ENCODE measurements at places on chromosomes 2 and 18.

DNA sequence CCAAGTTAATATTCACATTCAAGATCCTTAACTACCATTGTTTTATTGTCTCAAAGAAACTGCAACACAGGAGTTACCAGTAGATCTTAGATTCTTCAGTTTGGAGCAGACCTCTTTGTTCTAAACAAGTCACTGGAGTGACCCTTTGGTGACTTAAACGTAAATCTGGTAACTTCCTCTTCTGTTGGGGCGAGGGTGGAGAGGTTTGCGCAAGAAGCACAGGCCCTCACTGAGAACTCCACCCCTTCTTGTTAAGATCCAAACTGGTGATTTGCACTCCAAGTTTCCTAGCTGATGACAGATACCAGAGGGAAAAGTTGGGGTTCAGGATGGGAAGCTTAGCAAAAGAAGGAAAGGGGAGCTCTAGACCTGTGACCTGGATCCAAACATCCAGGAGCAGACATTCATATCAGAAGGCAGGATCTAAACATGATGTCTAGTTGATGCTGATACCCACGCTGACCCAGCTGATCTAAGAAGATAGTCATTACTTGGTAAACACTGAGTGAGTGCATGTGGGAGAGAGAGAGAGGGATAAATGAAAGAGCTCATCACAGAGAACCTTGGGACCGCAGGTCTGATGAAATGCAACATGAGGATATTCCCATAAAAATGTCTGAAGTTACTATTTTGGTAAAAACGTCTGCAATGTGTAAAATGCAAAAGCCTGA, 256.0 kb downstream of the CDH20 start:
- DNase-seq = no peak

DNA sequence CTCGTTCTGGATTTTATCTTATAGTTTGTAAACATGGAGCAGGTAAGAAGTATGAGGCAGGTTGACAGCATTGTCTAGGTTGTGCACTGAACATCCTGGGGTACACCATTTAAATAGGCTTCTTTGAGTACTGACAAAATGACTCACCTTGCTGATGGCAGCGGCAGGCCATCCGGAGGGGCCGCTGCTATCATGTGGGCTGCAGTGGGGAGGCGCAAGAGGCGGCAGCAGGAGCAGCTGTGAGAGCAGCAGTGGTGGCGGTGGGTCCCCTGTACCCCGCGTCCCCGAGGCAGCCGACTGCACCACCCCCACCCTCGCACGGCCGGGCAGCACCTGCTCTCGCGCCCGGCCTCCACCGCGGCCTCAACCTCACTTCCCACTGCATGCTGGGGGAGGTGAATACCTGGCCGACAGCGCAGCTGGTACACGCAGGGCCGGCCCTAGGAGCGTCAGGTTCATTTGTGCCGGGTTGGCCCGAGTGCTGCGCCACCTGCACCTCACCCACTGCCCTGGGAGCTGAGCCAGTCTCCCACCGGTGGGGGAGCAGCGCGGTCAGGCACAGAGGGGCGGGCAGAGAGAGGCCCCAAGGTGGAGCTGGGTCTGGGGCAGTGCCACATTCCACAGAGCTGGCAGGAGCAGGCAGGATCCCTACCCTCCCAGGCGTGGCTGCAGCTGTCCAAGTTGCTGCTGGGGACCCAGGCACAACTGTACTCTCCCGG, 154.5 kb upstream of the RBMS1 start:
- no peak for DNase-seq

GRCh38 chr2:165720511-165720910, 73.5 kb downstream of the GALNT3 start:
- DNase-seq = no peak

DNA sequence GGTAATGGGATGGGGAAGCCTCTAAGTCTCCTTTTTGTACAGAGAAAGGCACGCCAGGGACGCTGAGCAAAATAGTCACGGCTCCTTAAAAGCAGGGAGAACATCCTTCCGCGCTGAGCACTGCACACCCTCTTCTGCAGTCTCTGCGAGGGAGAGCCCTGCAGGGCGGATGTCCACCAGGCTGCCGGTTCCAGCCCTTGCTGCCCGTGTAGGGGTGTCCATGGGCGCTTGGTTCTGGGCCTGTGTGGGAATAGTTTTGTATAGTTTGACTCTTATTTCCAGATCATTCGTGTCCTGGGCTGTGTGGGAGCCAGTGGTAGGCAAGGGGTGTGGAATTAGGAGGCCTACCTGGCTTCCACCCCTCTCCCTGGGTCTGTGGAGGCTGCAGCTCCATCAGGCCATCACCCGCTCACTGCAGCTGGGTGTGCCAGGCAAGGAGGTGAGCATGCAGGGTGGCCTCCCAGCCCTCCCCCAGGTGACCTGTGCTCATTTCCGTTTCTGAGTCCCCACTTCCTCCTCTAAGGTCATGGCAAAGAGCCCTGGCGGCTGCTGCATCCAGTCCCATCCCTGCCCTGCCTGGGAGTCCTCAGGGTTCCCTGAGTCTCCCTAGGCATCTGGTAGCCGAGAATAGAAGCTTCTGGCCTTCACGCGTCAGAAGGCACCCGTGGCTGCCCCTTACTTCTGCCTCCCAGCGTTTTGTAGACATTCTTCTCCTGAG, 202.6 kb downstream of the LDLRAD4 start:
- no peak for DNase-seq

GRCh38 chr2:112869258-112869842, 32.8 kb upstream of the IL1B start:
- no peak for DNase-seq

DNA sequence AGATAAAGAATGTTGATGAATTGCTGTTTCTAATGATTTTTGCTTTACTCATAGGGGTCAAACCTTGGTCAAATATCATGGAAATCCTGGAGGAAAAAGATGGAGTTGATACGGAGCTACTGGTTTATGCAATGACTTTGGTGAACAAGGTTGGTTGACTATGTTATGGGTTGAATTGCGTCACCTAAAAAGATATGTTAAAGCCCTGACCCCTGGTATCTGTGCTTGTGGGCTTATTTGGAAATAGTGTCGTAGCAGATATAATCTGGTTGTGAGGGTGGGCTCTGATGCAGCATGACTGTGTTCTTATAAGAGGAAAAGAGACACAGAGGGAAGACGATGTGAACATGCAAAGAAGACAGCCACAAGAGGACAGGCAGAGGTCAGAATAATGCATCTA, 226.2 kb downstream of the TPGS2 start:
- DNase-seq = no peak

DNA sequence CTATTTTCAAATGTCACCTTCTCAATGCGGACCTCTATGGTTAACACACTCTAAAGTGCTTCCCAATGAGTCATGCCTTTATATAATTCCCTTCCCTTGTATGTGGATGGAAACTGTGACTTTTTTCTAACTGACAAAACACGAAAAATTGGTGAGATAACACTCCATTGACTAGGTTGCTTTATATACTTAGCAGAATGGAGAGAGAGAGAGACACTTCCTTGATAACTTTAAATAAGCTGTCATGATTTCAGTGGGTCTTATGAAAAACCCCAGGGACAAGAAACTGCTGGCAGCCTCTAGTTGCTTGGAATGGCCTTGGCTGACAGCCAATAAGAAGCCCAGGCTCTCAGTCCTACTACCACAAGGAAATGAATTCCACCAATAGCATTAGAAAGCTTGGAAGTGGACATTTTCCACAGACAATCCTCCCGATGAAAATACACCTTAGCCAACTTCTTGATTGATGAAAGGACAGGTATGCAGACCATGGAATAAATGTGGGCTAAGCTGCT, 322.2 kb downstream of the ZNF804A start:
- DNase-seq = no peak

DNA sequence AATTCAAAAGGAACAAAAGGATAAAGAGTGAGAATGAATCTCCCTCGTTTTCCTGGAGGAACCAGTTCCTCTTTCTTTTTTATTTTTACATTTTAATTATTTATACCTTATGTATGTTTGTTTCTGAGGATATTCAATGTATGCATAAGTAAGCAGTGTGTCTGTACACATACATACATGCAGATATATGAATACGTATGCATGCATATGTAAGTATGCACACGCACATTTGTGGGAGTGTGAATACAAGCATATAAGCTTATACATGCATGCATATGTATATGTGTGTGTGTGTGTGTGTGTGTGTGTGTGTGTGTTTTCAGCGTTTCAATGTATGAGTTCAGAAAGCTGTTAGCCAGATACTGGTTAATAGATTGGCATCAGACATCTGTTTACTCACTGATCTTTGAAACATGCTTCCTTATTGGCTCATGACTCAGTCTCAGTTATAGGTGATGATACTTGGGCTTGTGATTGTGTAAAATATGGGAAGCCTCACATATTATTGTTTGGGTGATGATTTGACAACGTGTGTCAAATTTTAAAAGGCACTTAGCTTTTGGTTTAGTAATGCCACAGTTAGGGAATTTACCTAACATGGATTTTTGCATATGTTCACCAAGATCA, 279.7 kb upstream of the TRIB2 start:
- DNase-seq = no peak

- DNase-seq = no peak
Observed at GRCh38 chr18:48923746-48924629, 26.8 kb downstream of the SMAD7 start.

GRCh38 chr2:234745347-234745746, 206.5 kb upstream of the SH3BP4 start:
- no peak for DNase-seq

DNA sequence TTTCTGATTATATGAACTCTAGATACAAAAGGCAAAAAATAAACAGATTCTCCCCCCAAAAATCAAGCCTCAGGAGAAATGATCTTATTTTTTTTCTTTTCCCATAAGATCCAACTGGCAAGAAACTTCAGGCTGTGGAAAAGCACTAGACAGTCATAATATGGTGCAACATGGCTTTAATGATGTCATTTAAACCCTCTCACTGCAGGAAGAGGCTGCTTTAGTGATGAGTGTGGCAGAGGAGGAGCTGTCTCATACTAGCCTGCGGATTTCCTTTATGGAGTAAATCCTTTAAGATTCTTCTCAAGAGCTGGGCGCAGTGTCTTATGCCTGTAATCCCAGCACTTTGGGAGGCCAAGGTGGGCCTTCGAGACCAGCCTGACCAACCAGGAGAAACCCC, 83.3 kb upstream of the CD28 start:
- DNase-seq = no peak

GRCh38 chr2:114762986-114763385, 320.5 kb downstream of the DPP10 start:
- no peak for DNase-seq

GRCh38 chr2:237535385-237536082, 30.8 kb upstream of the PRLH start:
- DNase-seq = no peak

DNA sequence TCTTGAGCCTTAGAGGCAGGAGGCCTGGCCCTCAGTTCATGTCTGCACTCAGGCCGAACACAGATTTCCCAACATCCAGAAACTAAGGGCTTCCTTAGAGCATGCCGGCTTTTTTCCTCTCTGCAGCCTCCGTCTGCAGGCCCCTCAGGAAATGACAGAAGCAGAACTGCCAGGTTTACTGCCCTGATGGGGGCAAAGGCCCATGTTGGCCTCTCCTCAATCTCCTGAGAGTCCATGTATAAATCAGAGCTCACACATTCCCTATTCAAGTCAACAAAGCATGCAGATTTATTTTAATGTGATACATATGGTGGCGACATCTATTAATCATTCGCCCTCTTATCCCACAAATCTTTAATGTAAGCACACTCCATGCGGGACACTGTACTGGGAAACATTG, 475.6 kb upstream of the HS6ST1 start:
- no peak for DNase-seq

DNA sequence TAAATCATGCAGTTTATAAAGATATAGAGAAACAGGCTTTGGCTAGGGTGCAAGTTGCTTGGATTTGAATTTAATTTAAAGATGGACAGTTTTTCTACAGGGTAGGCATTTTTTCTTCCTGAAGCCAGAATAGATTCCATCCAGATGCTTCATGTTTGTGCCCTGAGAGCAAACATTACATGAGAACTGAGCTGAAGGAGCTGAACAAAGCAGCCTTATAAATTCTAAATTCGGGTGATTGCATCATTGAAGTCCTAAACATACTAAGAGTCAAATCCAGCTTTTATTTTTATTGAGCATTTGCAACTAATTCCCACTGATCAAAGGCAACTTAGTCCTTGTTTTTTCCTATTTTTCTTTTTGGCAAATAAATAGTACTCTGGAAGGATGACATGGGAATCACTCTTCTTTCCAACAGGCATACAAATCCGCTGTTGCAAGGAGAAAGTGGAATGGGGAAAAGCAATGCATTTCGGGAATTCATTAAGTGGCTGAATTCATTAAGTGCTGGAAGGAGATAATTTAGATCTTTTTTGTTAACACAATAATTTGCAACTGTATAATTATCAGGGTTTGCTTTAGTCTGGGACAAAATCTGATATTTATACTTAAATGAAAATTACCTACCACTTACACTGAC, 828.0 kb downstream of the SLC4A3 start:
- no peak for DNase-seq

DNA sequence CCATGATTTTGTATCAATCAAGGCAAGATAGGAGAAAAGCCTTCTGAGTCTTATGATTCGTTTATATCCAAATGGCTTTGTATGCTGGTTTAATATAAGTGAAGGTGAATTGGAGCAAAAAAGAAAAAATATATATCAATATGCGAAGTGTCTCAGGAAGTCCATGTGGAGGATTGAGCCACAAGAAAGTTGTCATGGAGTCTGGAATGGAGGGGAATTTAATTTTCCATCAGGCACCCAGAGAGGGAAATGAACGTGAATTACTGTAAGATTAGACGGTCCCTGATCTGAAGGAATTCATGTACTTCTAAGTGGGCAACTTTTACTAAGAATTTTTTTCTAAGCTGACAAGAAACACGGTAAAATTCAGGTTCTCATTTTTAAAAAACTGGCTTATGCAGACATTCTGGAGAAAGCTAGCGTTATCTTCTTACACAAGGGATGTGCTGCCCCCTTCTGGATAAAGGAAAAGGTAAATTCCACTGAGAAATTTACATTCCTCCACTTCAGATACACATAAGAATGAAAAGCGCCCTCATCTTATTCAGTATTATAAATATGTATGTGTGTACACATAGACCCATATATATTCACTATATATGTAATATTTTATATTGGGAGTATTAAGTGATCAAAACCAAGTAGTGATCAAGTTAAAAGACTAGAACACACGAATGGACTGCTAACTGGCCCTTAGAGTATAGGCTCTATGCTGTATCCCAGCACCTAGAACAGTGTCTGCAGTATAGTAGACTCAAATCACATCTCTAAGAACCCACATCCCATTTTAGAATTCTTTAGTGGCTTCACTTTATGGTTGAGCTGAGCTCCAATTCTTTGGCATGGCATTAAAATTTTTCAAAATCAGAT, 289.0 kb upstream of the TFPI start:
- no peak for DNase-seq

- no peak for DNase-seq
Observed at GRCh38 chr2:85743304-85743978, 10.3 kb upstream of the ATOH8 start.

- DNase-seq = no peak
Observed at GRCh38 chr2:172931256-172931894, 144.3 kb upstream of the MAP3K20 start.

DNA sequence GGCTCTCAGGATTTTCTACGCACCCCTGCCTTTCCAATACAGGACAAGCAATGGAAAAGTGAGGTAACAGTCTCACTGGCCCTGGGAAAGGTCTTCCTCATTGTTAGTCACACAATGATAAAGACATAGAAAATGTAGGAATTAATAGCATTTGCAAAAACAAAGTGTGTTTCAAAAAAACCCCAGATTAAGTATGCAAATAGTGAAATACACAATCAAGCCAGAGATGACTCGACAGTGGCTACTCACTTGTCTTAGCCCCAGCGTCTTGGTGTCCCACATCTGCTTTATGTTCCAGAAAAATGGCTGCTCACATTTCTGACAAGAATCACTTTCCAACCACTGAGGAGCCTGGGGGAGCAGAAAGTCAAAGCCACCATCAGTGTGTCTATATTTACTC, 47.0 kb upstream of the AP1S3 start:
- no peak for DNase-seq

- DNase-seq = no peak
Observed at GRCh38 chr18:39913672-39914366, 2041.2 kb upstream of the PIK3C3 start.

Measured in central memory CD8-positive, alpha-beta T cell (primary cell).